ENCODE measurements at places on chromosomes 7 and 10.

- no peak for DNase-seq
Measured at GRCh38 chr7:38548605-38549004, 82.6 kb downstream of the AMPH start.

DNA sequence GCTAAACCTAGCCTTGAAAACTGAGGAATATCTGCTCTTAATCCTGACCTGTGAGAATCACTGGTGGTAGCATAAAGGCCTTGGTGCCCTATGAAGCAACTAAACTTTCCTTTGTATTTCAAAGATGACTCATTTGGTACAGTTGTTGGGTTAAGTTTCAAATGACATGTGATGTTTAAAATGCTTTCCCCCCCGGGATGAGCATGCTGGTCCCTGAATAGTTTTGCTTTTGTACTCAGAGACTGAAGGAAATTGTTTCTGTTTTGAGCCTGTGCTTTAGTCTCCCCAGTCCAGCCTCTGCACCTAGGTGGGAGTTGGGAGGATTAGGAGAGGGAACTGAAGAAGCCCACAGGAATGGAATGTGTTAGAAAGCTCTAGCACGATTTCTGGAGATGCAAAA, 258.9 kb upstream of the NPY start:
- no peak for DNase-seq

GRCh38 chr10:122126763-122127659, 138.0 kb downstream of the TACC2 start:
- DNase-seq: no peak

- DNase-seq: no peak
Measured at GRCh38 chr7:80414331-80414730, 97.5 kb downstream of the GNAT3 start.

DNA sequence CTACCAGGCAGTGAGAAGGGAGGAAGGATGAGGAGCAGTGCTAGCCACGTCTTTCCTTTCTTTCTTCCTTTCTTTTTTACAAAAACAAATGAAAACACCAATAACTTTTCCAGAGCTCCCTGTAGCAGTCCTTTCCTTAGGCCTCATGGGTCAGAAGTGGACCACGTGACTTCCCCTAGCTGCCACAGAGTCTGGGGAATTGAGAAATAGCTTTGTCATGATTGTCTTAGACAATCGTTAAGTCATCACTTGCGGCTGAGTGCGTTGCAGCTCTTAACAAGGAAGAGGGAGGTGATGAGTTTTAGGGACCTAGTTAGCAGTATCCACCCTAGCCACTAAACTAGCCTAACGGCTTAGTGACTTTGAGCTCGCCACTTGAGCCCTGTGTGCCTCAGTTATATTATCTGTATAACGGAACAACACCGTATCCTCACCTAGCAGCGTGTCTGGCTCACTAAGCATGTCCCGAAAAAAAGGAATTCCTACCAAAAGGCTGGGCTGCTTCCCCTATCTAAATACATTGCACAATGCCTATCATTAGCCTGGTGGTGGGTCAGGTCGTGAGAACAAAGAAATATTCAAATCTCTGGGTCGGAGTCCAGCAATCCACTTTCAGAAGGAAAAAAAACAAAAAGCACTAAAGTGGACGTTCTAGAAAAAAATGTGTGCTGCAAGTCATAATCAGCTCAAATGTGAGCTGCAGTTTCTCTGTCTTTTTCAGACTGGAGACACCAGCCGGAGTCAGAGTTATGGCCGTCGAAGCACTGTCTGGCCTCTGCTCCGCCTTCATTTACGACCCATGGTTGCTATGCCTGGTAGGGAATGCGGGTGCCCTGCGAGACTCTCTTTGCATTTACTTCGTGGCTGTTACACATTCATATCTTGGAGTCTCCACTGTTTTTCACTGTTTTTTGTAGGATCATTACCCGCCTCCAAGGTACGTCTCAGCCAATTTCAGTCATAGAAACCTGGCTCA, 338.5 kb upstream of the FOXK1 start:
- DNase-seq: no peak

GRCh38 chr10:74586088-74586585, 240.3 kb upstream of the KAT6B start:
- DNase-seq: no peak

All from NCI-H2107 (cell line).